ENCODE measurements at places on chromosomes 2 and 18. TPM values are rescaled to one million over a fixed set of nuclear protein-coding genes. Genes with fewer than 3 reads are reported as not detected.
A peak's percentile ranks its signal among the peaks of the same experiment; 100 is the strongest.

The IL36A gene
- total RNA-seq = not detected

GRCh38 chr2:218896501-218897393 is 16.1 kb downstream of the WNT10A start:
- peak; percentile 80 for DNase-seq

The LRRC30 gene
- total RNA-seq = not detected

GRCh38 chr2:68341583-68341982 is 21.8 kb upstream of the CNRIP1 start:
- no peak for DNase-seq

GRCh38 chr18:811892-812375 is at the start of gene YES1:
Gene YES1, minus strand, starts transcription at chr18:812242. Its CDS starts 55,415 bp downstream, at chr18:756827.
- peak; percentile 78 for DNase-seq

DNA sequence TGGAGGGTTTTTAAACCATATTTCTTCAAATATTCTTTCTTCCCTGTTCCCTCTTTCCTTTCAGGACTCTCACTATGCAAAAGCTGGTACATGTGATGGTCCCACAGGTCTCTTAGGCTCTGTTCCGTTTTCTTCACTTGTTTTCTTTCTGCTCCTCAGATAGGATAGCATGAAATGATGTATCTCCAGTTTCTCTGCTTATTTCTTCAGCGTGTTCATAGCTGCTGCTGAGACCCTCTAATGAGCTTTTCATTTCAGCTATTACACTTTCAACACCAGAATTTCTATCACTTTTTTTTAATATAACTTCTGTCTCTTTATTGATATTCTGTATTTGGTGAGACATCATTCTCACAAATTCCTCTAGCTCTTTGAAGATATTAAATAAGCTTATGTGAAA is 63.9 kb downstream of the KCNG2 start:
- DNase-seq = no peak

GRCh38 chr2:62099523-62100175 is 96.3 kb upstream of the B3GNT2 start:
- no peak for DNase-seq

- no peak for DNase-seq
These were observed 279.0 kb upstream of the CDH2 start for GRCh38 chr18:28455971-28456370.

DNA sequence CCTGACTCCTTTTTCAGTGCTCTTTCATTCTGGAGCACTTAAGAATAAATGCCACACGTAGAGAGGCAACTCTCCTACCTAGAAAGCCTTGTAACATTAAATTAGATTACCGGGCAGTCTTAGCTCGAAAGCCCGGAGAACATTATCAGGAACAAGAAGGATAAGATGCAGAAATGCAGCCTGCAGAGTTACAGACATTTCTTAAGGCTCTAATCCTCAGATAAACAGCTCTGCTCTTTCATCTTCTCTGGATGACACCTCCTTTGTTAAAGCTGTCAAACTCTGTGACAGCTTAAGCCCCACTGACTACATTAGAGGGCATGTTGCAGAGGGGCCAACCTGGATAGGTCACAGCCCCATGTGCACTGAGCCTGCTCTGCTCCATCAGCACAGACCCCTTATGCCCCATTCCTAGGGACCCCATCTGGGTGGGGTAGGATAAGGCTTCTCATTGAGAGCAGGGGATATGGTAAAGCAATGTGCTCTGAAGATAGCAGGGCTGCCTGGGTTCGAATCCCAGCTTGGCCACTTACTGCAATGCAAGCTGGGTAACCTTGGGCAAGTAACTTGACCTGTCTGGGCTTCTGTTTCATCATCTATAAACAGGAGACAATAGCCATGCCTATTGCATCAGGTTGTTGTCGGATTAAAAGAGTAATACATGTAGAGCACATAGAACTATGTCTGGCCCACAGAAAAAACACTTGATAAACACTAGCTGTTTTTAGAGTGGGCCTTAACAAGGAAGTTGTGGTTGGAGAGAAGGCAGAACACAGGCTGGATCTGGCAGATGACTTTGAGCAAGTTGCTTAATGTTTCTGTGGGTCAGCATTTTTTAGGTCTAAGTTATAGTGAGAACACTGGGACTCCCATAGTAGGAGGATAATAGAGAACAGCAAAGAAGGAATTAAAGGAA is 111.4 kb downstream of the THNSL2 start:
- DNase-seq = no peak

DNA sequence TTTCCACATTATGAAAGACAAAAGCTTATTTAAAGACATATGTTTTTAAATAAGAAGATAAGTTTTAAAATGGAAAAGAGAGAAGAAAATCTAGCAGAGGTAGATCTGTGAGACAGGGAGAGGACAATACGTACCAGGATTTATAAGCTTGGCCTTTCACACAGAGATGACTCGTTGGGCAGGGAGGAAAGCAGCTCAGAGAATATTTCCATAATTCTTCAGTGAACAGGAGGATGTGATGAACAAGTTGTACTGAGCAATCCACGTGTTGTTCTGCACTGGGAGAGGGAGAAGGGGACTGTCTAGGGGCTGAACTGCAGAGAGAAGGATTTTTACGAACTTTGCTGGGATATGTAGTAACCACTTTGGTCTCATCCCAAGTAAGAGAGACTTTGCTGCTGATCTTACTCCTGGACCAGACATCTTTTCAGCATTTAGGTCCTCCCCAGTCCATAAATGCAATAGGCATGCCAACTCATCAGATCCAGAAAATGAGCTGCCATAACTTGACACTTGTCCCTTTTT is 162.5 kb upstream of the SETBP1 start:
- peak; percentile 37 for DNase-seq

- DNase-seq = no peak
These were observed 15.9 kb downstream of the TRIB2 start for GRCh38 chr2:12732651-12733050.

DNA sequence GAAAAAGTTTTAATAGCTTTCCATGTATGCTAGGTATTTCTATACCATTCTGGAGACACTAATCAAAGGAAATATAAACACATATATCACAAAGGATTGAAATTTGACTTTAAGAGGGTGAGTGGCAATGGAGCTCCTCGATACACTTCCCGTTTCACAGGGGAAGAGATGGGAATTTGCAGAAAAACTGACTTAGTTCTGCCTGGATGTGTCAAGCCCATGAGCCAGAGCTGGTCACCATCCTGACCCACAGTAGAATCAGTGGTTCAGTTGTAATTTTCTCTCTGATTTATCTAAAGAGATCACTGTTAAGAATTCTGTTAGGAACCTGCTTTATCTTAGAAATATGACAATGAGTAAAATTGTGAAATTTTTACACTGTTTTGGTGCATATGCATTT is 34.2 kb downstream of the PLCL1 start:
- no peak for DNase-seq

The MC2R gene
- total RNA-seq = not detected

The CPO gene
- total RNA-seq = not detected

The COL4A3 gene
- not detected for total RNA-seq

GRCh38 chr2:85710687-85711577 is 16.8 kb downstream of the GNLY start:
- no peak for DNase-seq

The PLGLB2 gene
- total RNA-seq = not detected

DNA sequence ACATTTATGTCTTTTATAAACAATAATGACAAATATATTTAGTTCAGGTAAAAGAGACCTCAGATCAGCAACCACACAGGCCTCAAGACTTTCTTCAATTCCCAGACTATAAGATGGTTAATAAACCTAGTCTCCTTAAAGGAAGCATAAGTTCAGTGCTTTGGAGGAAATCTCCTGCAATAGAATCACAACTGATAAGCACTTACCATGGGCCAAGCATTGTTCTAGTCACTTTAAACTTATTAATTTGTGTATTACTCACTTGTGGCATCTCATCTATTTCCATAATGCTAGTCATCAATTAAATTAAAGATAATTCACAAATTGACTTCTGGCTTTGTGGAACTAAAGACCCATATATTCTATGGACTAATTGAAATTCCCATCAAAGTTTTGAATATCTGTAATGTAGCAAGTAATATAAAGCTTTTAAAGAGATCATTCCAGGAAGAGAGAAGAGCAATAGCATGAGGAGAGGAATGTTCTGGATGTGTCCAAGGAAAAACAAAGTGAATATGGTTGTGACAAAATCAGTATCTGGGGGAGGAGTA is 42.2 kb downstream of the COL3A1 start:
- DNase-seq = no peak

GRCh38 chr2:69741229-69741574 is 732 bp upstream of the ANXA4 start:
- DNase-seq = peak; percentile 77

DNA sequence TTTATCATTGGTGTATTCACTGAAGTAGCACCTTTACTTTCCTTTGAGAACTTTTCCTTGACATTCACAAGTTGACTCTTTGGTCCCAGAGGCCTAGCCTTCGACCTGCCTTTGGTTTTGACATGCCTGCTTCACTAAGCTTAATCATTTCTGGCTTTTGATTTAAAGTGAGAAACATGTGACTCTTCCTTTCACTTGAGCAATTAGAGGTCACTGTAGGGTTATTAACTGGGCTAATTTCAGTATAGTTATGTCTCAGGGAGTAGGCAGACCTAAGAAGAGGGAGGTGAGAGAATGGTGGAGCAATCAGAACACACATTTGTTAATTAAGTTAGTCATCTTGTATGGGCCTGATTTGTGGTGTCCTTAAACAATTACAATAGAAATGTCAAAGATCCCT is 1040.7 kb upstream of the SLC39A10 start:
- DNase-seq = no peak

DNA sequence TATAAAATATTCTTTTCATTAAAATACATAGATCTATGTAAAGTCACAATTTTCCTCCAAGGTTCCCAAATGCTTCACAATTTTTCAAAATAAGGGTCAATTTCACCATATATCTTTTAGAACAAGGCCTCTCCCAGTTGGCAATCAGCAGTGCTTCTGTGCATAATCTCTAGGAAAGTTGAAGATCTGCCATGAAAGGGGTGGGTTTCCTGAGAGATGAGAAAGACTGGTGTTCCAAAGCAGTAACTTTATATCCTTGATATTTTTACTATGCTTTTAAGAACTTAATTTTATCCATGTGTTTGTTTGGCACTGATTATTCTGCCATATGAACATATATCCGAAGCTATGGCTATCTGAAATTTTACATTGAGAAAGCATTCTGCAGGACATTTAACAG is 199.4 kb upstream of the CYP26B1 start:
- DNase-seq = no peak

DNA sequence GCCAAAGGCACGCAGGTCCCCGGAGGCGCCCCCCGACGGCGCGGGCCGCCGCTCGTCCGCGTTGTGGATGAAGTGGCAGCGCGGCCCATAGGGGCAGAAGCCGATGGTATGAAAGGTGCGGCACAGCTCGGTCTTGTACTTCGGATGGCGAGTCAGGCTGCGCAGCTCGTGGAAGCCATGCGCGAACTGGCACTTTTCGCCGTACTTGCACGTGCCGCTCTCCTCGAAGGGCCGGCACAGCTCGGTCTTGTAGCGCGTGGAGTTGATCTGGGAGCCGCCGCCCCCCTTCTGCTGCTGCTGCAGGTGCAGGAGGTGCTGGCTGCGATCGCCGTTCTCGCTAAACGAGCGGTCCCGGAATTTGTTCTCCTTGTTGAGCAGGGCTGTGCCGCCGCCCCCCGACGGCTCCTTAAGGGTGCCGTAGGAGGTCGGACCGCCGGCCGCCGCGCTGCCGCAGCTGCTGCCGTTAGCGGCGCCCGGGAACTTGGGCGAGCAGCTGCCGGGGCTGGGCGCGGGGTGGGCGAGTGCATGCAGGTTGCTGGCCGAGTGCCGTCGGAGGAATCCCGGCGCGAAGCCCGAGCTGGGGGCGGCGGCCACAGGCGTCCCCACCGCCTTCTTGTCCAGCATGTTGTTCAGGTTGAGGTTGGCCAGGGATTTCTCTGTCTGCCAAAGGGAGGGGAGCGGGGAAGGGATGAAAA is 1.2 kb downstream of the ZFP36L2 start:
- DNase-seq = peak; percentile 68

DNA sequence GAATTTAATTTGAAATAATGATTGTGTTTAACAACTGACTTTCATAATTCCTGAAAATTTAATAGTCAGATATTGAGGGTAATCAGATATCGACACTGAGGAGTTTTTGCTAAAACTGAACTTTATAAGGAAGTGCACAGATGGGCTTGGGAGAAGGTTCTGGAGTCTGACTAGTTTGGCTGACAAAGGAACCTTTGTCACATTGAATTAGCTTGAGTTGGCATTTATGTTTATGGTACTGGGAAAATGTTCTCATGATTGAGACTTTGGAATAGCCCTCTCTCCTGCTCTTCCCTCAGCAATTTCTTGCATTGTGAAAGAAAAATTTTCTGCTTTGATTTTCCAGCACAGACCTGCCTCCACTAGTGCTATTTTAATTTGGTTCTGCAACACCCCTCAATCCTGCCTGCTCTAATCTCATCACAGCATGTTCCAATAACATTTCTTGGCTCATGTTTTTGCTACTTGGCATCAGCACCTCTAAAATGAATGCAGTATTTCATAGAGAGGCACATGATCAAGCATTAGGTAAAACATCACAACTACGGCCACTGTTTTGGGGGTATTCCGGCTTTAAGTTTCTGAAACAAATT is 133.9 kb upstream of the FSHR start:
- no peak for DNase-seq

DNA sequence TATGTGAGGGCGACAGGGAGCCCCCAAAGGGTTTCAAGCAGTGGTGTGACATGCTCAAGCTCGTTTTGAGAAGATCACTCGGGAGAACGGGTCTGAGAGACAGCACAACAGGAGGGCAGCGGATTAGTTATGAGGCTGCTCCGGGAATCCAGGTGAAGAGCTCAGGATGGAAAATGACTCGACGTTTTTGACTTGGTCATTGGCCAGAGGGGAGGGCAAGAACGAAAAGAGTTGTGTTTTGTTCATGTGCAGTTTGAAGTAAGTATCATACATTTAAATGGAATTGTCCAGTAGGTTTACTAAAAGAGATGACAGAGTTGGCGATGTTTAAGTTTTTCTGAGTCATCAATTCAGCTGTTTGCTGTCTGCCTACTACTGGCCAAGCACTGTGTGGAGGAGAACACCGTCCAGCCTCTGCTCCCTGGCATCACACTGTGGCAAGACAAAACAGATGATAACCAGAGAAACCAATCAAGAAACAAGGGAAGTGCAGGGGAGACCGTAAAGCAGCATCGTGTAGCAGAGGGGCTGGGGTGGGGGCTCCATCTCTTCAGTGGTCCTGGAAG is 25.3 kb upstream of the ANXA4 start:
- DNase-seq = no peak

The DPYSL5 gene
- not detected for total RNA-seq

The UGT1A8 gene
- total RNA-seq = under 0.01 TPM

GRCh38 chr2:158034198-158034866 is 67.3 kb upstream of the UPP2 start:
- DNase-seq = peak; percentile 43

DNA sequence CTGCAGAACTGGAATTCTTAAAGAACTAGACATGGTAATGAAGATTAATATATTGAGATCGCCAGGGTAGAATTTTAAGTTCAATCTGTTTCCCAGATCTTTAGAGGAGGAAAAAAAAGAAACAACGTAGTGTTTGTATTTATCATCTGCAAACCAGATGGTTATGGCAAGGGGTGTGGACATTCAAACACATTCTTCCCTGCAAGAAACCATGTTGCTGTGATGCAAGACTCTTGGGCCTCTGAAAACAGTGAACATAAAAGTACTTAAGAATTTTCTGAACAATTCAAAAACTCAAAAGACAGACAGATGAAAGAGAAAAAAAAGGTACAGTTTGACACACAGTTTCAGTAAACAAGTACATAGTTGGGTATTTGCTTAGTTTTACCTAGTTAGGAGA is 35.6 kb downstream of the COL5A2 start:
- no peak for DNase-seq

- DNase-seq = peak; percentile 90
These were observed 138.1 kb downstream of the PTGR3 start for GRCh38 chr18:75070625-75071483.

GRCh38 chr2:24474053-24474452 is 17.0 kb upstream of the NCOA1 start:
- no peak for DNase-seq

GRCh38 chr2:63788071-63788470 is 53.6 kb upstream of the UGP2 start:
- DNase-seq = peak; percentile 80
